ENCODE measurements at places on chromosomes 3 and 15.

DNA sequence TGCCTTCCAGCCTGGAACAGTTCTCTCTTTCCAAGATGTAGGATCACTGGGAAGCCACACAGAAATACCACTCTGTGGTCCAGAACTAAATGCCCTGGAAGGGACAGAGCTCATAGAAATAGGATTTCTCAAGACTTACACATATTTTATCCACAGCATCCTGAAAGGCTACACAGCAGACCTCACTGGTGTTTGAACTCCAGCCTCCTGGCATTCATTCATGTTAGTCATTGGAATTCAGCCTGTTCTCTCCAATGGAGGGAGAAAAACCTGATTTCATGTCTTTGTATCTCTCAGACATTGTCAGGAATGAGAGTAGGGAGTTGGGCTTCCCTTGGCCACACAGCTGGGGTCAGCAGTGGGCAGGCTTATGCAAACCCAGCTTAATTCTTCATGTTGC, 121.1 kb upstream of the PPP2R3A start:
- DNase-seq = no peak

- DNase-seq = no peak
Measured at GRCh38 chr15:50698101-50698500, 11.5 kb upstream of the TRPM7 start.

- DNase-seq = no peak
Measured at GRCh38 chr3:102085431-102086176, 236.3 kb downstream of the NFKBIZ start.

DNA sequence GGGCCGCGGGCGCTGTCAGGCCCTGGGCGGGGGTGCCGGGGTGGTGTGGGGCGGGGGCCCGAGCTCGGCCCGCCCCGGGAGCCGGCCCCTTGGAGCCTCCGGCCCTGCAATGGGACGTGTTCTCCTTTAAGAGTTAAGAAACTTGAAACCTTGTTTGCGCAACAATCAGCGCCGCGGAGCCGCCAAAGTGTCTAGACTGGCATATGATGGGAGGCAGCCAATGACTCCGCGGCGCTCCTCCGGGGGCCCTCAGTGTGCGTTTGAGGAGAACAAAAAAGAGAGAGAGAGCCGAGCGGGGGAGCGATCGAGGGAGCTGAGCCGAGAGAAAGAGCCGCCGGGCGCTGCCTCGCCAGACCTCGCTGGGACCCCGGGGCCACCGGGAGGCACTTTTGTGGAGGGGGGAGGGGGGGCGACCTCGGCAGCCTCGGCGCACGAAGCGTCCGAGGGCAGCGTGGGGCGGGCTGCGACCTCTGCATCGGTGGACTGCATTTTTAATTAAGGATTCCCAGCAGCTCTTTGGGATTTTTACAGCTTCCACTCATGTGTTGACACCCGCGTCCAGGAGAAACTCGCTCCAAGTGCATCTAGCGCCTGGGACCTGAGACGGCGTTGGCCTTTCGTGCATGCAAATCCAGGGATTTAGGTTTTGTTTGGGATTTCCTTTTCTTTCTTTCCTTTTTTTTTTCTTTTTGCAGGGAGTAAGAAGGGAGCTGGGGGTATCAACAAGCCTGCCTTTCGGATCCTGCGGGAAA, at the start of gene SMAD6:
Gene SMAD6 (plus strand): TSS at position 202 of the 752 bp plus-strand sequence. CDS start 1,023 bp downstream, outside the sequence.
- DNase-seq = peak; percentile 10

DNA sequence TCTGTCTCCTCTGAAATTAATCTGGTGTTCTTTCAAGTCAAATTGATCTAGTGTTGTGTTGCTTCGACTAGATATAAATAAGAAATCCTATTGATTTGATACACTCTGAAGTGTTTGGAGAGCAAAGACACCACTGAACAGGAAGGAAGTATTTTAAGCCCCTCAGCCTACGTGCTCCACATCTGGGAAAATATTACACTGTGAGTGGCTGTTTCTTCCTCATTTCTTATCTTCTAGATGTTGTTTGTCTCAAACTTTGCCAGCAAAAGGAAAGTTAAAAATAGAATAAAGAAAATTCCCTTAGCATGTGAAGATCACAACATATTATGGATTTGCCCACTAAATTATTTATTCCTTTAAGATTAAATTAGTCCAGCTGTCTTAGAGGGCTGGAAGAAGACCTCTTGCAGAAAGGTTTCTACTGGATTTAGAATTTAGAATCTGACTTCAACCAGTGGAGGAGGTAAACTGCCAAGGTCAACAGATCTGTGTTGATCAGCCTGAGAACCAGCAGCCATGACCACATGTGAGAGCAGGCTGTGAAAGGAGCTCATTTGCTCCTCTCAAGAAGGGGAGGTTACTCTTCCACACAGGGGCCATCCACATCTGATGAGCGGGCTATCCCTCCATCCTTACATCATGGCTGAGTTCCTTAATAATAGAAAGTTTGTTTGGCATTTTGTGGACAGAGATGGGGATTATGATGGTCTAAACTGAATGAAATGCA, 46.3 kb upstream of the ACKR4 start:
- DNase-seq = no peak

- no peak for DNase-seq
Measured at GRCh38 chr3:155334914-155335723, 41.6 kb upstream of the STRIT1 start.

GRCh38 chr3:57133157-57133556, 32.0 kb downstream of the IL17RD start:
- no peak for DNase-seq

- no peak for DNase-seq
Measured at GRCh38 chr3:95184038-95184437, 1121.2 kb downstream of the NSUN3 start.

- DNase-seq = no peak
Measured at GRCh38 chr3:25619382-25619781, 45.3 kb downstream of the TOP2B start.

DNA sequence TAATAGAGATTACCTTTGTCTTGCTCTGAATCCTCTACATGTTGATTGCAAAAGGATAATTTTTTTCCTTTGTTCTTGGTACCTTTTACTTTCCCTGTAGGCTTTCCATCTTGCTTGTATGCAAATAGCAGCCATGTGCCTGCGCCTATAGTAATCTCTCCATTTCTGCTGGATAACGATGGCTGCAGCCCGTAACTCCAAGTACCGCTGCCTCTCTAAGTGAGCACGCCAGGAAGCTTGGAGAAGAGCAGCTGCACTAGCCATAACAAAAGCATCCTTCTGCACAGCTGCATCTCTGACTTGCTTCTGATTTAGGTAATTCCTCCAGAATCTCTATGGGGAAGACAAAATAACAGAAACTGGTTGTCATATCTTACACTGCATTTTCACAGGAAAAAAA, 89.3 kb downstream of the NR2E3 start:
- DNase-seq = no peak

GRCh38 chr3:78086150-78086549, 1046.3 kb downstream of the ROBO2 start:
- DNase-seq = no peak

DNA sequence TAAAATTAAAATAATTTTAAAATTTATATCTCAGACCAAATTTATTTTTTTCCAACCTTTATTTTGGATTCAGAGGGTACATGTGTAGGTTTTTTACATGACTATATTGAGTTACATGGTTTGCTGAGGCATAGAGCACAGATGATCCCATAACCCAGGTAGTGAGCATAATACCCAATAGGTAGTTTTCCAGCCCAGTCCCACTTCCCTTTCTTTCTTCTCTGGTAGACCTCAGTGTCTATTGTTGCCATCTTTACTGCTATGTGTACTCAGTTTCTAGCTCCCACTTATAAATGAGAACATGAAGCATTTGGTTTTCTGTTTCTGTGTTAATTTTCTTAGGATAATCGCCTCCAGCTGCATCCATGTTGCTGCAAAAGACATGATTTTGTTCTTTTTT, 338.1 kb downstream of the EFHB start:
- DNase-seq = no peak

- DNase-seq = no peak
Measured at GRCh38 chr3:120203016-120203415, 82.0 kb downstream of the GPR156 start.

DNA sequence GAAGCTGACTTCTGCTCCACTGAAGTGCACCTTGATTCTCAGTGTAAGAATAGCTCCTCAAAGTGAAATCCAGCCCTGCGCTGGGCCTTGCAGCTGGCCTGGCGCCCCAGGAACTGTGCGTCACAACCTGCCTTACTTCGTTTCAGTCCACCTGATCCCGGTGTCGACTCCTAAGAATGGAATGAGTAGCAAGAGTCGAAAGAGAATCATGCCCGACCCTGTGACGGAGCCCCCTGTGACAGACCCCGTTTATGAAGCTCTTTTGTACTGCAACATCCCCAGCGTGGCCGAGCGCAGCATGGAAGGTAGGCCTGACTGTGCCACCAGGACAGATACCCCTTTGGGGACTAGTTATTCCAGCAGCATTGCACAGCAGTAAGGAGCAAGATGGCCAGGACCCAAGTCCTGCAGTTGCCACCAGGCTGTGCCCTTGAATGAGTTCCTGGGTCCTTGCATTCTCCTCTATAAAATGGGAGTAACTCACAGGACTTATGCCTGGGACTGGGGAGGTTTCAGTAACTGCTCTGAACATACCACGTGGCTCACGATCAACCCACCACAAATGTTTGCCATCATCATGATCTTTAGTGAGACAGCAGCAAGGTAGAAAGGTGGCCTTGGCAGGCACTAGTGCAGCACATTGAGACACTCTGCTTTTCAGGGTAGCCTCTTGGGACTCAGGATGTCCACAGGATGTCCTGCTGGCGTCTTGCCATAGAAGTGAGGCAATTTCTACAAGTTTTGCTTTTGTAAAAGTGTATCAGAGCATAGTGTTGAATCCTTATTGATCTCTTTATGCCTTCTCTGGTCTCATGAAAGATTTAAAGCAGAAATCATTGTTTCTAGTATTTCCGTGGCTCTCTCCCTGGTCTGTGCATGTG, 46.8 kb downstream of the PXYLP1 start:
- no peak for DNase-seq

DNA sequence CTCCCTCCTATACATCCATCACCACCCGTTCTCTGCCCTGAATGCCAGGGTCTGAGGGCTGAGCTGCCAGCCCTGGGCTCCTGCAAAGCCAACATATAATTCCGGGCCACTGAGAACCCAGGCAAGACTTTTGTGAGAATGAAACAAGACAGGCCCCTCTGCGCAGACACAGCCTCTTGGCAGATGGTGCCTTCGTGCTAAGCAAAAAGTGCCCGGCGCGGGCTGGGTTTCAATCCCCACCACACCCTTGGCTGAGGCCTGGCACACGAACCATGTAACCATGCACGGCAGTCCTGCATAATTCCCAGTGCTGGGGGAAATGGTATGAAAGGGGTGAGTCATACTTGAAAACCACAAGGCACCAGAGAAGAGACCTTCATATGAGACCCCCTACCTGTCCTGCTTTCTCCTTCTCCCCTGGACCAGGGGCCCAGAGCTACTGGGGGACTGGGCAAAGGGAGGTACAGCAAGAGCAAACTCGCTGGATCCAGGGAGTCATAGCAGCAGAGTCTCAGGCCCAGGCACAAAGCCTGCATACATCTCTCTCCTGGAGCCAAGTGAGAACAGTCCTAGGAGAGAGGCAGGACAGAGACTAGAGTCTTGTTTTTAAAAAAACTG, 26.1 kb upstream of the LOXL1 start:
- DNase-seq = no peak

GRCh38 chr15:39013262-39013661, 448.6 kb upstream of the RASGRP1 start:
- DNase-seq = no peak

- no peak for DNase-seq
Measured at GRCh38 chr3:146218880-146219866, 31.7 kb downstream of the PLSCR4 start.

GRCh38 chr3:6542795-6543194, 318.1 kb upstream of the GRM7 start:
- DNase-seq = no peak

- no peak for DNase-seq
Measured at GRCh38 chr3:138675393-138675792, 66.8 kb downstream of the FAIM start.

GRCh38 chr15:90681480-90681879, 35.7 kb upstream of the BLM start:
- DNase-seq = no peak

DNA sequence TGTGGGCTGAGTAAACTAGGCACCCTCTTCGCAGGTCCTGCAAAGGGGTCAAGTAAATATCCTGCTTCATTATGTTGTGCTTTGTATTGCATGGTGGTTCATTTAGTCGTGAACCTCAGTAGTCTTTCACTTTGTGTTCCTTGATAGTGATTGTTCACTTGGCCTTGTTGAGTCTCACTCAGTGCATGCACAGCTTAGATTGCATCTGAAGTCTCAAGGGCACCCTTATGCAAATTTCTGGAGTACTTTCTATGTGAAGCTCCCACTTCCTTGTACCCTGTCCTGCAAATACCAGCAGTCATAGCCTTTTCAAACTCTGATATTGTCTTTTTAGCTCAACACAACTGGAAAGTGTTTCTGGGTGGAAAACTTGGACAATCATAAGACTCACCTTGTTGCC, 519.2 kb downstream of the NAALADL2 start:
- no peak for DNase-seq

GRCh38 chr3:1600700-1601418, 497.8 kb upstream of the CNTN4 start:
- DNase-seq = no peak

- DNase-seq = no peak
Measured at GRCh38 chr15:65954289-65954741, 85.0 kb downstream of the RAB11A start.

GRCh38 chr3:117252208-117252607, 542.6 kb downstream of the TUSC7 start:
- DNase-seq = no peak

DNA sequence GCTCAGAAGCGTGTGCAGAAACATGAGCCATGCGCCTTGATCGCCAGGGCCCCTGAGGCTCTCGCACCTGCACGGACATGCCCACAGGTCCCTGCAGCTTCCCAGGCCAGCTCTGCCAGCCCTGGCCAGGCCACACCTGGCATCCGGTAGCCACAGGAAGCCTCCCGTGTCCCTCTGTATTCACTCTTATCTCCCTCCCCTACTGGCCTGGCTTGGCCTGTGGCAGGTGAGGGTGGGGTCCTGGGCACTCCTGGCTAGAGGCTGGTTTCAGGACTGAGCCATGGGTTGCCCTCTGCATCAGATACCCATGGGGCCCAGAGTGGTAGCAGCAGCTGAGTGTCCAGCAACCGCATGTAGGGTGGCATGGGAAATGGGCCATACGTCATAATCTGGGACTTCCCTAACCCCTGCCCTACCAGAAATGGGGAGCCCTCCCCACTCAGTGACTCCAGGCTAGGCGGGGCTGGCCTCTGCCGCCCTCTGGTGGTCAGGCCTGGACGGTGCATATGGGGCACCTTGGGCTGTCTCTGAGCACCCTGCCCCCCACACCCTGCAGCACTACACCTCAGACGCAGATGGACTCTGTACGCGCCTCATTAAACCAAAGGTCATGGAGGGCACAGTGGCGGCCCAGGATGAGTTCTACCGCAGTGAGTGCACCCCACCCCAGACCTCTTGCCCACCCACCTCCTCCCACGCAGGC, 12.6 kb upstream of the LMAN1L start:
- peak; percentile 81 for DNase-seq

DNA sequence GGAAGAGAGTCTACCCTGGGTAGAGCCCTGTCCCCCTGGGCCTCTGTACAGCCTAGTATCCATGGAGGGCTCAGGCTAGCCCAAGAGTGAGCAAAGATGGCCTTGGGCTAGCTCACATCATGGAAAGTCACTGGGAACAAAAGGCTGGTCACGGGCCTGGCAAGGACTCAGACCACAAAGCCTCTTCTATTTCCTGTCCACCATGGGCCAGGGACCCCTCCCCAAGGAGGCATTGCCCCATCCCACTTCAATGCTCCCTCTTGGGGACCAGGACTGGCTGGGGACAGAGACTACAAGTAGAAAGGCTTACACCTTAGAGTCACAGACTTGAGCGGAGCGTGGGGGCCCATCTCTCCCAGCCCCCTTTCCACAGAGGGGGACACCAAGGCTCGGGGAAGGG, 16.9 kb downstream of the DUSP7 start:
- DNase-seq = no peak

GRCh38 chr3:64856106-64856505, 168.3 kb upstream of the ADAMTS9 start:
- no peak for DNase-seq
